ENCODE measurements at places on chromosomes 5 and 9. TPM values are rescaled to one million over a fixed set of nuclear protein-coding genes. Genes with fewer than 3 reads are reported as not detected.

- peak; percentile 35 for DNase-seq
Observed at GRCh38 chr5:102670224-102670836, 84.8 kb upstream of the PAM start.

DNA sequence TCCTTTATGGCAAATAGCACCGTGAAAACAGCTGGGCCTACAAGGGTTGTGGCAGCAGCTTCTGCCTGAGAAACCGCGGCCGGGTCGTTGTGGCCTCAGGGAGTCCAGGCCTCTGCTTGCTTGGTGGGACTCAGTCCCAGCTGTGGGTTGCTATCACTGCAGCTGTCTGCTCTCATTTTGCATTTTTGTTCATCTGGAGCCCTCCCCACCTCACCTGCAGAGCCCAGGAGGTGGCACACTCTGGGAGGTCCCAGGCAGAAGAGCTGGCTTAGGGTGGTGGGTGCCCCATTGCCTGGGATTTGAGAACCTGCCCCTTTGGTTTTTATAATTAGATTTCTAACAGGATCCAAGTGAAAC, 138.4 kb downstream of the GADD45G start:
- no peak for DNase-seq

DNA sequence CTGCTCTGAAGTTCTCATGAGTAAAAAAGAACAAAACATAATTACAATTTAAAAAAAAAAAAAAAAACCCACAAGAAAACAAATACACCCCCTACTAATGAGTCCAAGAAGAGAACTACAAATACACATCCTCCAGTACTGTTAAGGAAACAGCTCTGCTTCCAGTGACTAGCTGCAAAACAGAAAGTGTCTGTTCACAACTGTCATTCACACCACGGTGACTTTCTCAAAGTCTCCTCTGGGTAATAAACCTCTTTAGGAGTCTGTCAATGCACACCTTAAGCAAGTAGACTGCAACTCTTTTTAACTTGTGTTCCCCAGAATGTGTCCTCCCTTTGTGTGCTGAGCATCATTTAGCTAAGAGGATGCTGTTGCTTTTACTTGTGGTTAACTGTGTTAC, 6.2 kb downstream of the REEP5 start:
- DNase-seq, result no peak

The PRR7 gene
- 0.40 TPM for total RNA-seq

The TMEM8B gene
- total RNA-seq, result 15.9 TPM

The PRRC2B gene
- total RNA-seq, result 144 TPM

The MSX2 gene
- total RNA-seq, result 1.9 TPM

The PDE8B gene
- 0.69 TPM for total RNA-seq

- no peak for DNase-seq
Observed at GRCh38 chr5:56317923-56318561, 84.9 kb upstream of the ANKRD55 start.

The CARTPT gene
- not detected for total RNA-seq

The PDLIM7 gene
- 35.1 TPM for total RNA-seq

DNA sequence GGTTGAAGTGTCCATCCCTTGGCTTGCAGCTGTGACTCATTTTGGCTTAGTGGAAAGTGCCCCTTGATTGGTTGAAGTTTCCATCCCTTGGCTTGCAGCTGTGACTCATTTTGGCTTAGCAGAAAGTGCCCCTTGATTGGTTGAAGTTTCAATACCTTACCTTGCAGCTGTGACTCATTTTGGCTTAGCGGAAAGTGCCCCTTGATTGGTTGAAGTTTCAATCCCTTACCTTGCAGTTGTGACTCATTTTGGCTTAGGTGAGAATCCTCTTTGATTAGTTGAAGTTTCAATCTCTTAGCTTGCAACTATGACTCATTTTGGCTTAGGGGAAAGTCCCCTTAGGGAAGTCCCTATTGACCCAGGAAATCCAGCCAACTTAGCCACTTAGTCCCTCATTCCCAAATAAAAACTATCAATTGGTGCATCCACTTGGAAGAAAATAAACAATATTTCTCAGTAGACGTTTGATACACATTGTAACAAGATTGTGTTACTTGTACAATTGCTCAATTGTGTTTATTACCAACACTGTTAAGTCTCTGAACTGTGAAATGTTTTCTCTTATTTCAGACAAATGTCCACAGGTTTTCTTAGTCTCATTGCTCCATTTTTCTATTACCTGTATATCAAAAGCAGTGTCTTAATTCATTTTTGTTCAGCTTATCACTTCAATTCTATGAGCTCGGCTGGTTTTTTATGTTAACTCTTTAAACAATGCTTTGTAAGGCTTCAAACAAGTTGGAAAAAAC, 2308.8 kb upstream of the ACO1 start:
- no peak for DNase-seq

Data from left ventricle myocardium superior (tissue), 1 donor.